Mesenteric fat pad (tissue), 1 donor: ENCODE measurements at places on chromosomes 12 and 14.

DNA sequence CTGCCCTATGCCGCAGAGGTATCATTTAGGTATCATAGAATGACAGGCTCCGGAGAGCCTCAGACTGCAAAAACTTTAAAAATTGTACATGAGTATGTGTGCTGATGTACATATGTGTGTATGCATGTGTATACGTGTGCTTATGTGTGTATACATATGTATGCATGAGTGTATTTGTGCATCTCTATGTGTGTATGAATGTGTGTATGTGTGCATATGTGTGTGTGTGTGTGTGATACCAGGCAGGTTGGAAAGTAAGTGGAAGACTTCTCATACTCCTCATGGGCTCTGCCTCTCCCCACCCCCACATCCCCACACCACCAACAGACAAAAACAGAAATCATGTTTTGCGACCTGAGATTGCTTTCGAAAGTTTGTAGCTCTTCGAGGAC lies 621 bp upstream of the TMEM117 start:
- no peak for DNase-seq

GRCh38 chr12:115158816-115159215 lies 474.8 kb upstream of the TBX3 start:
- no peak for DNase-seq

DNA sequence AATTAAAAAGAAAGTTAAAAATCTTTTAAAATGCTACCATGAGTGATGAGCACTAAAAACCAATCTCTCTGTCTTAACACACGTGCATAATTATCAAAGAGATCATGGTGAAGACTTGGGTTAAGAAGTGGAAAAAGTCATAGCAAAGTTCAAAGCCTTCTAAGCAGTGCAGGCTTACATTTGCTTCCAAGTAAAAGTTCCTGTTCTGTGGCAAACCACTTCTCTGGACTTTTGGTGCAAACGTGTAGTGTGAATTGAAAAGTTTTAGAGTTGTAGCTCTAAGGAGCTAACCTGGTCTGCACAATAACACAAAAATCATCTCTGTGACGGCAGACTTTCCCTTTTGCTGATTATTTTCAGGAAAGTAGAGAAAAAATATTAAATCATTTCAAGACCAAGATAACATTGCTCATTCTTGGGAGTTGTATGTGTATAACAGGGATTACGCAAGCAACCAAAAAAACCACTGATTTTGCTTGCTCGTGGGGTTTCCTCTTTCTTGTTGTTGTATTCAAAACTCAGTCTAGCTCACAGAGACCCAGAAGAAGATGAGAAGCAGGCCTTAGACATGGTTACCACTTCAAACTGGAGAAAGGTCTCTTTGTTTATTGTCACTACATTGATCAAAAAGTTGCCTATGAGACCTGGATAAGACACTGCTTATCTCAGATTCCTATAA lies 2.3 kb upstream of the GLIPR1 start:
- DNase-seq = no peak

GRCh38 chr12:46489951-46490388 lies 117.4 kb upstream of the SLC38A2 start:
- DNase-seq = no peak

DNA sequence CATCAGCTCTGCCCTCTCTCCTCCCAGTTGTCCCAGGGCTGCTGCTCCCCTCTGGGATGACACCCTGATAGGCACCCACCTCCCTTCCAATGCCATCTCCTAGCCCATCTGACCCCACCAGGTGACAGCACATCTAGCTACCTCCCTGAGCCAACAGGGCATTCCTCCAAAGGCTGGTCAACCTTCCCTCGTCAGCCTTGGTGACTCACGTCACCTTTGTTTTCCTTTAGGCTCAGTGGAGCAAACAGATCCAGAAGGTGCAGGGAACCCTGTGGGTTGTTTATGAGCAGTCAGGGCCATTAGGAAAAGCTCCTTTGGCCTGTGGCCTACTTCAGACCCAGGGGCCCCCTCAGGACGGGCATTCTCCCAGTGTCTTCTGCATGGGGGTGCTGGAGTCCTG lies 32.4 kb downstream of the PIGH start:
- peak; percentile 57 for DNase-seq

DNA sequence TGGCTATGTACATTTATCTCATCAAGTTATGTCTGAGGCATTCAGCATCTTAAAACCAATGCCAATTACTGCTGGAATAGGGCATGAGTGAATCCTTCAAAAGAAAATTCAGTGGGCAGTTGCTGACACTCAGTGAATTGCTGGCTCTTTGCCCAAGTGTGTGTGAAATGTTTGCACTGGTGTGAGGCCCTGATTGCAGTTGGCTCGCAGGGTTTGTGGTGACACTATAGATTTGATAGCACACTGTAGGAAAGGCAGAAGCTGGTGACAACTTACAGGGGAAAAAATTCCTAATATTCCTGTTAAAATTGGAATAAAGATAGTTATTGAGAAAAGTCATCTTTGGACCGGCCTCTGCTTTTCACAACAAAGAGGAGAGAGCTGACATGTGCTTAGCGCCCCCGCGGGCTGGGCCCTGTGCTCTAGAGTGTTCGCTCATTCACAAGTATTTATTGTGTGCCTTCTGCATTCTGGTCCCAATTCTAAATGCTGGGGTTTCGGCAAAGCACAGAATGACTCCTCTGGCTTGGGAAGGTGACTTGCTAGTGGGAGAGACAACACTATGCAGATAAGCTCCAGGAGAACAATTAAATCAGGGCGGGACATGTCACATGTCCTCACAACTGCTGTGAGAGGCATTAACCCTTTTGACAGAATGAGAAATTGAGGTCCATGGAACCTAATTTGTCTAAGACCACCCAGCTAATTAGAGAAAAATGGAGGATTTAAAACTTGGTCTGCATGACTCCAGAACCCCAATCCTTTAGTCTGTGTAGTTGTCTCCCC lies 418.7 kb downstream of the NPAS3 start:
- DNase-seq = no peak

DNA sequence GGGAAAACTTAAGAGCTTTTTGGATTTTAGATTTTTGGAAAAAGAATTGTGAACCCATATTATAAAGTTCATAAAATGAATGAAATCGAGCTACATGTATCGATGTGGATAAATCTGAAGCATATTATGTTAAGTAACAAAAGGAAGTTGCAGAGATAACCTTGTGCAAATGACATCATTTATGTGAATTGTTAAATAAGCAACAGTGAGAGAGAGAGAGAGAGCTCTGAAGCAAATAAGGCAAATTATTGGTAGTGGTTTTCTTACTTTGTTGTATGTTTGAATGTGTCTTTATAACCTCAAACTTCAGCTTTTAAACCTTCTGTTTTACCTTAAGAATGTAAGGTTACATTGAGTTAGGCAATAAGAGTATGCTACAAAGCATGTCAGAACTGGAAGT lies 78.8 kb downstream of the ERC1 start:
- no peak for DNase-seq

- DNase-seq = no peak
Measured at GRCh38 chr12:52522346-52523011, 2.3 kb upstream of the KRT5 start.

DNA sequence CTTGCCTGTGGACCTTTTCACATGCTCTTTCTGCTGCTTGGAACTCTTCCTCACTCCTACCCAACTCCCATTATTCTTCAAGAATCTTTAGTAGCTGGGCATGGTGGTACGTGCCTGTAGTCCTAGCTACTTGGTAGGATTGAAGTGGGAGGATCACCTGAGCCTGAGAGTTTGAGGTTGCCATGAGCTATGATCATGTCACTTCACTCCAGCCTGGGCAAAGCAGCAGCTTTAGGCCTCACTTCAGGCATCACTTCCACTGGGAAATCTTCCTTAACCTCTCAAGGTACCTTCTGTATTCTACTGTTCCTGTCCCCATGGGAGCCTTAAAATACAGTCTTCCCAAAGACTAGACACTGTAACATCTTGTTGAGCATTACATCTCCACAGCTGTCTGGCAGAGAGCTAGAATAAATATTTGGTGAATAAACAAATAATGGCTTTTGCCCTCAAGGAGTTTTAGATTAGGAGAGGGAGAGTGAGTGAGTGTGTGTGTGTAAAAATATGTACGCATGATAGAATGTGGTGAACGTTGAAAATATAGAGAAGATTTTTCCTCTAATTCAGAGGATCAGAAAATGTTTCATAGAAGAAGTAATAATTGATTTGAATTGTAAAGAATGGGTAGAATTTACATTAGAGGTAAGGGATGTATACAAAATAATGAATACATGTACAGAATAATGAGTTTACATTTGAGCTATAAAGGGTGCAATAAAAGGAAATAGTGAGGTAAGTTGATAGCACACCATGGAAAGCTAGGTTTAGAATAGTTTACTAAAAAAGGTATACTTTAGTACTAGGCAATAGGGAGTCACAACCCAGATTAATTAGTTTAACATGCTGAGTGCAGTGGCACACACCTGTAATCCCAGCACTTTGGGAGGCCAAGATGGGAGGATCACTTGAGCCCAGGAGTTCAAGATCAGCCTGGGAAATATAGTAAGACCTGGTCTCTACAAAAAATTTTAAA lies 29.2 kb upstream of the BMAL2 start:
- DNase-seq = no peak

DNA sequence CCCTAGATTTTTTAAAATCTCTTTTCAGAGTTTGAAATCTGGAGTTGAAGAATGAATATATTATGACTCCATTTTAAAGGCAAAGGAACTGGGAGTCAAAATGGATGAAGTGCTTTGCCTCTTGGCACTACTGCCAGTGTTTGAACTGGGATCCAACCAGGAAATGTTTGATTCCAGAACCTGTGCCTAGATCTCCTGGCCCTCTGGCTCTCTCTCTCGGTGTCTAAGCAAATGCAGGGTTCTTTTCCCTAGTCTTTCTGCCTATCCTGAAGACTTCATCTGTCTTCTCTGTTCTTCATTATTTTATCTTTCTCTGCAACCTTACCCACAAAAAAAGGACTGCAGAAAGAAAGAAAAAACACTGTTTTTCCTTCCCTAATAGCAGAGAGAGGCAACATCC lies 17.0 kb downstream of the BTG1 start:
- DNase-seq = no peak

GRCh38 chr12:110858848-110859247 lies 12.1 kb downstream of the CCDC63 start:
- no peak for DNase-seq

GRCh38 chr12:128619263-128619662 lies 204.5 kb downstream of the SLC15A4 start:
- no peak for DNase-seq

GRCh38 chr12:64679487-64680001 lies 69.2 kb downstream of the RASSF3 start:
- DNase-seq = no peak

- DNase-seq = peak; percentile 2
Measured at GRCh38 chr14:100401792-100402191, 78.7 kb downstream of the SLC25A47 start.

DNA sequence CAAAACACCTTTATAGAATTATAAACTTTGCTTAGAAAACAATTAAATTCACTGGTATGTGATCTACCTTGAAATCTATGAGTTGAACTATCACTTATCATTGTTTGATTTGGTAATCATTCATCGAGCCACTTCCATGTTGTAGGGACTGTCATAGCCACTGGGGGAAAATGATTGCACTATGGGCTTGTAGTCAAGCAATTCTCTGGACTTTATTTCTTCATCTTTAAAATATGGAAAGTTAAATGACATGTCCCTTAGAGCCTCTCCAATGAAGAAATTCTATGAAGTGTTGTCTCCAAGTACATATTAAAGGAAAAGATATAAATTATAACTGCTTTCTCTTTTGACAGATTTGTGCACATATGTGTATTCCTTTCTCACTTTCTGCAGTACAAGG lies 97.3 kb downstream of the NELL2 start:
- DNase-seq = no peak

DNA sequence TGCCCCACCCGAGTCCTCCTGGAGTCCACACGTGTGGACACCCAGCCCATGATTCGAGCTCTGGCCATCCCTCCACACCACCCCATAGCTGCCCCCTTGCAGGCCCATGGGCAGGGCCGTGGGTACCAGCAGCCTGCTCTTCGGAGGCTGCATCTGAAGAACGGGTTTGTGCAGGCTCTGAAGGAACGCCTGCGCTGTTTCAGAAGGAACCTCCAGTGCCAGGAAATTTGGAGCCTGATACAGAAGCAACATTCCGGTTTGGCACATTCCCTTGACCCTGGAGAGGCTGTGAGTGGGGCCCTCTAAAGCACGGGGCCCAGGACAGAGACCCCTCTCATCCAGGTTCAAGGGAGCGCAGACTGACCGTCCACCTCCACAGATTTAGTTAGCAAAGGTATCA lies 57.0 kb downstream of the ZNF664 start:
- no peak for DNase-seq

- DNase-seq = peak; percentile 79
Measured at GRCh38 chr14:104390941-104391901, 188.3 kb upstream of the C14orf180 start.

DNA sequence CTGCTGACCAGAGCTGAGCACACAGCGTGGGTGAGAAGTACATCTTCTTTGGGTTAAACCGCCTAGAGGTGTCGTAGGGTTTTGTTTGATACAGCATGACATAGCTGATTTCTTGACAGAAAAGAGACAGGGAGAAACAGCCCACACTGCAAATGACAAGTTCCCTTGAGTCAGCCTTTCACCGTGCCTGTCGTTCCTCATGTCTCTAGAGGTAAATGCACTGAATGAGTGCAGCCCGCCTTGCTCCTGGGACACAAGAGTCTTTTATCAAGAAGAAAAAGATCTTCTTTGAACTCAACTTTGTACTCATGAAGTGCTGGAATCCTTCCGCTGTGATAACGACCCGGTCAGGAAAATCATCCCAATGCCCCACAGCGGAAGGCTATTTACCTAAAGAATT lies 77.6 kb downstream of the TMEM132D start:
- no peak for DNase-seq

- no peak for DNase-seq
Measured at GRCh38 chr14:81990312-81990761, 456.7 kb upstream of the SEL1L start.

DNA sequence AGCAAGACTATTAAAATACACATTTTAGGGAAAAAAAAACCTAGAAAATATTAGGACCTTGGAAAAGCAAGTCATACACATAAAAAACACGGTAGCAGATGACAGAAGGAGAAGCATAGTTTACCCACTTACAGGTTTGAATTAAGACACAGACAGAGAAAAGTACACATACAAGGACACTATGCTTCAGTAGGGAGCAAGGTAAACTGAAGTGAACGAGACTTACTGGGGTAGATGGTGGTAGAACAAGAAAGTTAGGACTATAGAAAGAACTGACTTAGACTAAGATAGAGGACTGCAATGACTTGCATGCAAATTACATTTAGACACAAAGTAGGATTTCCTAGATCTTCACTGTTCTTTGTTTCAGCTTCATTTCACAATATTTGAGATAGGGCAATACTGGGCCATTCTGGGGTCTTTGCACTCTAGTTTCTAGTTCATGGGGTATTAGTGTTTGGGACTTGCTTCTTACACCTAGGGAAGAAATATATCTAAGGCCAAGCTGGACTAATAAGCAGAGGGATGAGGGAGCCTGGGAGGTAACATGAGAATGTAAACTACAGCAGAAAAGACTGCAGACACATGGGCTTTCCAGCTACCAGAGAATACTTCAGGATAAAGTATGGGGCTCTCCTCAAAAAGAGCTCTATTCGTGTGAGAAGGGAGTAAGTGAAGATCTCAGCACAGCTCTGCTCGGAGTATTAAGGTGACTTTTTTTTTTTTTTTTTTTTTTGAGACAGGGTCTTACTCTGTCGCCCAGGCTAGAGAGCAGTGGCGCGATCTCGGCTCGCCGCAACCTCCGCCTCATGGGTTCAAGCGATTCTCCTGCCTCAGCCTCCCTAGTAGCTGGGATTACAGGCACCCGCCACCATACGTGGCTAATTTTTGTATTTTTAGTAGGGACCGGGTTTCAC lies 27.7 kb upstream of the STAC3 start:
- DNase-seq = no peak
